ENCODE measurements at places on chromosomes 12 and 14. TPM values are rescaled to one million over a fixed set of nuclear protein-coding genes. Genes with fewer than 3 reads are reported as not detected.

The SMIM41 gene
- total RNA-seq, result not detected

The HSPB8 gene
- total RNA-seq, result 35.1 TPM

The AMN gene
- 0.56 TPM for total RNA-seq

The PTCSC3 gene
- total RNA-seq, result not detected

The DHRS2 gene
- 0.19 TPM for total RNA-seq
